Gastroesophageal sphincter (tissue), 4 donors: ENCODE measurements at places on chromosomes 1 and 21.

DNA sequence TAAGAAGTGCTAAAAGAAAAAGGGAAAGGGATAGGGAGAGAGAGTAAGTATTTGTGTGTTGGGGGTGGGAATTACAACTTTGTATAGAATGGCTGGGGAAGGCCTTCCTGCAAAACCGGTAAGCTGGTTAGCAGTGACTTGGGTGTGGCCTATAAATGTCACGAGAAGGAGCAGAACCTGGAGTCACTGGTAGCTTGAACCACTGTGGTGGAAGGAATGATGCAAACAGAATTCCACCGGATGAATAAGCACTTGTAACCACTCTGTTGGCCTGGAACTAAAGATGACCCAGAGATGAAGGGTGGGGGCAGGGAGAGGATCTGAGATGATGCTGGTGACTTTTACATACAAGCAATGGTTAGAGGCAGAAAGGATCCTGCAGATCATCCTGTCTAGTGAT is 8.9 kb downstream of the XKR8 start:
- no peak for ATAC-seq

DNA sequence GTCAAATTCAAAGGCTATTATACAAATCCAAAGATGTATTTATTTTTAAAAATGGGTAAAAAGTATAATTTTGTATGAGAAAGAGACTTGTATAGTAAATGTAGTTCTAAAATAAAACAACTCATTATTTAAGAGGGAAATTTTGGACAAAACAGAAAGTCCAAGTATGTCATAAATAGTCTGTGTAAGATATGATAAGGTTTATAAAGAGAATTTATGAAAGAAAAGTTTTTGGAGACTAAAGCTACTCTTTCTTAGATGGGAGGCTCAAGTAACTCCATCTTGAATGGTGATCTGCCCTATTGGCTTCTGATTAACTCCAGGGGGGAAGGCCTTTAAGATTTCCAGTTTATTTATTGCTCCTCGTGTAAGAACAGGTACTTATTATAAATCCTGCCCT is 14.7 kb upstream of the OR2T27 start:
- ATAC-seq = no peak

- no peak for ATAC-seq
Observed at GRCh38 chr1:70442490-70442889, 31.4 kb downstream of the CTH start.

GRCh38 chr1:226526801-226527595 is 21.6 kb upstream of the STUM start:
- ATAC-seq = peak; percentile 57

- ATAC-seq = no peak
Observed at GRCh38 chr1:167456524-167456923, 61.8 kb downstream of the CD247 start.

GRCh38 chr1:155070721-155071569 is 7.4 kb downstream of the EFNA4 start:
- peak; percentile 87 for ATAC-seq

DNA sequence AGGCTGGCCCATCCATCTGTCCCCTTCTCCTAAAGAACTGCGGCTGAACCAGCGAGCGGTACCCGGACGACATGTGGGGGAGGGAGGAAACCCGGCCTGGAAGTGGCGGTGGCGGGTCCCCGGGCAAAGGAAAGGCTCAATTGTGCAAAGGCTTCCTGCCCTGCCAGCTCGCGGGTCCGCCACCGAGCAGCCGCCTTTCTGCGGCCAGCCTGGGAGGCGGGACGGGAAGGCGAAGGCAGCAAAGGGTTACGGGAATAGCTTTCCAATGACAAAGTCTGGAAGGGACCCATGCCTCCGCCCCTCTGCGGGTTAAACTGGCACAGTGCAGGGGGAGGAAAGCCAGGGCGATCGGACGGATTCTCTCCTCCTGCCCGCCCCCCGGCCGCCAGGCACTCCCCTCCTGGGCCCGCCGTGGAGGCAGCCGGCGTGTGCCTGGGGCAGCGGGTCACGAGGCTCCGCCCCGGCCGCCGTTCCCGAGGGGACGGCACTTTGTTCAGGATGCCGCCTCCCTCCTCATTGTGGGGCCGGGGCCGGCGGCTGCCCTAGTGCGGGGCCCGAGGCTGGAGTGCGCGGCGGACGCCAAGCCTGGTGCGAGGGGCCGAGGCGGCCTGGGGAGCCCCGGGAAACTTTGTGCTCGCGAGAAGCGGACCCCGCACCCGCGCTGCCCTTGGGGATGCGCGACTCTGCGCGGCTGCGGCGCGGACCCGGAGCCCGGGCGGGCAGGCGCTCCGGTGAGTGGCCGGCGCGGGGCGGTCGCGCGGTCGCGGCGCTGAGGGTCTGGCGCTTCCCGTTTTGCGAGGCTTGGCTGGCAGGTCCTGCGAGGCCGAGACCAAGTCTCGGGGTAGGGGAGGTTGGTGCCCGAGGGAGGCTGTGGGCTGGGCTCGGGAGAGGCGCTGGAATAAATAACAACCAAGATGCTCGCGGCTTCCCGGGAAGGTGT is at the start of gene NAV1:
TSS of gene NAV1 (plus strand) at position 516 of the 940 bp plus-strand sequence. CDS start 83,758 bp downstream, outside the sequence.
- peak; percentile 72 for ATAC-seq
